NCI-H1436 treated with DMSO at 0.1 percent for 48 hours (cell line): ENCODE measurements at places on chromosomes 4 and X.

GRCh38 chr4:48307528-48307927 lies 33.8 kb upstream of the SLAIN2 start:
- DNase-seq = no peak

- no peak for DNase-seq
Observed at GRCh38 chr4:73540826-73541225, 59.3 kb downstream of the AFM start.

- DNase-seq = no peak
Observed at GRCh38 chr4:40446839-40447238, 111.7 kb downstream of the CHRNA9 start.

DNA sequence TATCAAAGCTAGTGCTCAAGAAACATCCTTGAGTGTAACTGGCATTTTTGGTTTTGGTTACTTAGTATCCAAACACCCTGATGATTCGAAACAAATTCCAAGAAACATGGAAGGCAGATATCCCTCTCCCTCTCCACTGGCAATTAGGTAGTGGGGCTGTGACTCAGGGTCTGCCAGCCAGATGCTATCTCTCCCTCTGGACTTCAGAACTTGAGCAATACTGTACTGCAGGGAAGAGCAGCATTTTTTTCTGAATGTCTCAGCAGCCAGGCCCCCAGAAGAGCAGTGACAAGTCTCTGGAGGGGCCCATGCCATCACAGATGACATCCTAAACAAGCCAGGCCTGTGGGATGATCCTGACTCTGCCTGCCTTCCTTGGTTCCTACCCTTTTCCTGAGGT lies 37.3 kb upstream of the BCORL1 start:
- no peak for DNase-seq

- no peak for DNase-seq
Observed at GRCh38 chrX:152165033-152165743, 26.8 kb upstream of the MAGEA10 start.

- DNase-seq = no peak
Observed at GRCh38 chrX:24357106-24357505, 3.3 kb upstream of the SUPT20HL1 start.
